ENCODE measurements at places on chromosomes 2 and 18.

- DNase-seq: no peak
These were observed 18.5 kb upstream of the CCNT2 start for GRCh38 chr2:134900151-134900550.

- no peak for DNase-seq
These were observed 8.0 kb downstream of the SNED1 start for GRCh38 chr2:241006412-241006811.

- peak; percentile 7 for DNase-seq
These were observed 138.1 kb downstream of the DNAH6 start for GRCh38 chr2:84654414-84654813.

DNA sequence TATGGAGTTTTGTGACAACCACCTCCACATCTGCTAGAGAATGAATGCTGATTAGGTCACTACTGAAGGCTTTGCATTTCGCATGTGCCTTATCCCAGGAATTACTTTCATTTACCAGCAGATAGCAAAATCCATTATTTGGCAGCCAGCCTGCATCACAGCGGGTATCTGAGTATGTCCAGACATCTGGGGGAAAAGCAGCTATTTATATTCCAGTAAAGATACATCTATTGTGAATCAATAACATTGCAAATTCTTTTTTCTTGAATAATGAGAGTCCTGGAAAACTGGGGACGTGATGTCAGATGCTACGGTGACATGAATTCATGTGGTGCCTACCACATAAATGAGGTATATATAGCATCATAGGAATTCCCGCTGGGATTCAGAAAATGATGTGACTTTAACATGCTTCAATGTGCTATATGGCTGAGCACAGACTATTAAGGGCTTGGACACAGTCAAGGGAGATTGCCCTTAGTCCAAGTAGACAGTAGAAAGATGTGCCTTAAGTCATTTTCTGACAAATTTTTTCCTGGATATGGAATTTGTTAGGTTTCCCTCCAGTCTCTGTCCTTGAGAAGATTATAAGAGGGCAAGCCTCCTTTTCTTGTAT, 84.2 kb upstream of the CD302 start:
- no peak for DNase-seq

- DNase-seq: no peak
These were observed 255.3 kb upstream of the SIX2 start for GRCh38 chr2:45264227-45265225.

GRCh38 chr2:241941691-241942301, 72.3 kb downstream of the RTP5 start:
- DNase-seq: no peak

DNA sequence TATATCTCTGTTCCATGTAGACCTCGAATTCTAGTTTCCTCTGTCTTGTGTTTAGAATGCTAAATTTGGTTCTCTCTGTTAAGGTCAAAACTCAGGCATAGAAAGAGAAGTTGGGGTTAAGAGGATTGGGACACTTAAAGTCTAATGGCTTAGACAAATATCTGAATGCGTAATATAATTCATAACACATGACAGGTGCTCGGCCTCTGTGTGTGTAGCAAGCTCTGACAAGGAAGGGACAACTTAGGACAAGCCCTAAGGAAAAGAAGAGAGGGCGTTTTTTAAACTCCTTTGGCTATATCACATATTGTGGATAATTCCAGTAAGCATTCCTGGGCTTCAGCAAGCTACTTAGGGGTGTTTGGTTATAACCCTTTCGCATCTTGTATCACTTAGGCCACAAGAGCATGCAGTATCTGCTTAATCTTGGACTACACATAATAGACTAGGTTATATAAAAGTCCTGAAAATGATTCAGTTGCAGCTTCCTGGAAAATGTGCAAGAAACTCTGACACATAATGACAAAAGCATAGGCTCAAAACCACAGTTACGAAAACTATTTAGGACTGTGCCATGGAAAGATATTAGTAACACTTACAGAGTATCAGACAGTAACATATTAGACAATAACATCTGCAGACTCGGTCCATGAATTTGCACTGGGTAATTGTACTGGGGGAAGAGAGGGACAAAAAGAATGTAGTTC, 16.1 kb upstream of the CREB1 start:
- DNase-seq: no peak

DNA sequence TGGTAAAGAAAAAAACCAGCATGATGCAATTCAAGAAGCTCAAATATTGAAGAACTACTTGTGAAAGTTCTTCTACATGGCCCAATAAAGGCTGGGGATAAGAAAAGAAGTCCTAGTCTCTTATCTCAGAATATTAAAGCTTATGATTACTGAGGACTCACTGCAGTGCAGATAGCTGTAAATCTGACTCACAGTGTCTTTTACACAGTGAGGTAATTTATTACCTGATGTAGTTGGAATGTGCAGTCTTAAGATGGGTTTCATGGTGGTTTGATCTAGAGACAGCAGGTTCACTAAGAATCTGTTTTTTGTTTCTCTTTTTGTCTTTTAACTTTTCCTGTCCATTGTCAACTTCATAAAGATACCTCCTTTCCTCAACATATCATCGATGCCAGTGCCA, 484.0 kb upstream of the MAP2 start:
- DNase-seq: no peak

DNA sequence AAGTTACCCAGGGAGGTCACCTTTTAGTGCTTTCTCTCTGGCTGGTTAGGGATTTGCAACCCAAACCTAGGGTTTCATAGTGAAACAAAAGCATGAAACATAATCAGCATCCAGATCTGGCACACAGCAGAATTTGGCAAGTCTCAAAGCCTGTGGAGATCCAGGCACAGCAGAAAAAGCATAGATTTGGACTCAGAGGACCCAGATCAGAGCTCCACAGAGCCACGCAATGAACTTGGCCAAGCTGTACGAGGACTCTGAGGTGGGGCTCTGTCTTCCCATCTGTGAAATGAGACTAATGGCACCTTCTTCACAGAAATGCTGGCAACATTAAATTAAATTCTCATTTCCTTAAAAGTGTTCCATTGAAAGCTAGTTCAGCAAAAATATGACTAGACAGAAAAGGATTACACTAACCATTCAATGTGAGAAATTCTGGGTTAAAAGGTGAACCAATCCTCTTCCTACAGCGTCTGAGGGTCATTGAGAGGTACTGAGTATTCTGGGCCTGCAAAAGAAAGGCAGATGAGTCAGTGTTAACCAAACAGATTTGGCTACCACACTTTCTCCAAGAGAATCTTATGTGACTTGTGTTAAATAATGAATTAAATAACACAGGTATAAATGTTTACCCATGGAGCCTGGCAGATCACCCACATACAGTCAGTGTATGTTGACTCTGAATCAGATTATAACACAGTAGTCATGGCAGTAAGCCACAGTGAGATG, 266.3 kb downstream of the MREG start:
- DNase-seq: no peak

DNA sequence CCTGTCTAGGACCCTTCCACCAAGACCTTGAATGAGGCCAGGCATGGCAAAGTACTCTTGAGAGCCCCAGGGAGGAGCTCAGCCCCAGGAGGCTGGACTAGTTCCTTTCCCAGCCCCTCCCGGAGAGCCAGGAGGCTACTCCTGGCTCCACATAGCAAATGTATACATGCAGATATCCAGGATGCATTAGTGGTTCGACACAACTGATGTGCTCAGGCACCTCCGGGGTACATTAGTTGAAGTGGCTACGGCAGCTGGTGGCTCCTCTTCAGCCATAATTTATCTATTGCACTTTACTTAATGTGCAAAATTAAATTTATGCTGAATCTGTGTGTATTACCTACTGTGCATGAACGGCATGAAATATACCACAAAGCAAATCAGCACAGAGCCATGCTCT, 182.8 kb upstream of the MEIS1 start:
- no peak for DNase-seq

DNA sequence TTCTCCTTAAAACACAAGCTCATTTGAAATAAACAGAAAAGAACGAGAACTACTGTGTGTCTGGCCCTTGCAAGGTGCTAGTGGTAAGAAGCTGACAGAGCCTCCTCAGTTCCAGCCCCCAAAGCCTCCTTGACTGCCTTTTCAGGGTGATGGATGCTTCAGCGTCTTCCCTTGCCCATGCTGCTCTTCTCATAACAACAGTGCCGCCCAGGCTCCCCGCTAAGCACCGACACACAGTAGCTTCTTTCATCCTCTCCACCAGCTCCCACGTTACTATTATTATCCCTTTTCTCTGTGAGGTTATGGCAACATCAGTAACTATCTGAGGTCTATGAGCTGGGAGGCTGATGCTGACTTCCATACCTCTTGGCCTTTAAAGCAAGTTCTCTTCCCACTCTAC, 418.6 kb downstream of the TSN start:
- no peak for DNase-seq

GRCh38 chr2:74181739-74182138, 3.1 kb upstream of the MOB1A start:
- DNase-seq: no peak

DNA sequence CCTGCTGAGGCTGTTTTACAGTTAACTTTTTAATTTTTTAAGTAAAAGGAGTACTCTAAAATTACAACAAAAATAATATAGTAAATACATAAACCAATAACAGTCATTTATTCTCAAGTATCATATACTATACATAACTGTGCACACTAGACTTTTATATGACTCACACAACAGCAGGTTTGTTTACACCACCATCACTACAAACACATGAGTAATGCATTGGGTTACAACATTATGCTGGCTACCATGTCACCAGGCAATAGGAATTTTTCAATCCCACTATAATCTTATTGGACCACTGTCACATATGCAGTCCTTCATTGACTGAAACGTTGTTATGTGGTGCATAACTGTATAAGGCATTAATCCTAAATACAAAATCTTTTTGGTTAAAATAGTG, 42.5 kb downstream of the RASGRP3 start:
- no peak for DNase-seq

- no peak for DNase-seq
These were observed 169.3 kb downstream of the PMAIP1 start for GRCh38 chr18:60069145-60069544.

GRCh38 chr18:68740966-68741365, 26.1 kb upstream of the TMX3 start:
- DNase-seq: no peak

DNA sequence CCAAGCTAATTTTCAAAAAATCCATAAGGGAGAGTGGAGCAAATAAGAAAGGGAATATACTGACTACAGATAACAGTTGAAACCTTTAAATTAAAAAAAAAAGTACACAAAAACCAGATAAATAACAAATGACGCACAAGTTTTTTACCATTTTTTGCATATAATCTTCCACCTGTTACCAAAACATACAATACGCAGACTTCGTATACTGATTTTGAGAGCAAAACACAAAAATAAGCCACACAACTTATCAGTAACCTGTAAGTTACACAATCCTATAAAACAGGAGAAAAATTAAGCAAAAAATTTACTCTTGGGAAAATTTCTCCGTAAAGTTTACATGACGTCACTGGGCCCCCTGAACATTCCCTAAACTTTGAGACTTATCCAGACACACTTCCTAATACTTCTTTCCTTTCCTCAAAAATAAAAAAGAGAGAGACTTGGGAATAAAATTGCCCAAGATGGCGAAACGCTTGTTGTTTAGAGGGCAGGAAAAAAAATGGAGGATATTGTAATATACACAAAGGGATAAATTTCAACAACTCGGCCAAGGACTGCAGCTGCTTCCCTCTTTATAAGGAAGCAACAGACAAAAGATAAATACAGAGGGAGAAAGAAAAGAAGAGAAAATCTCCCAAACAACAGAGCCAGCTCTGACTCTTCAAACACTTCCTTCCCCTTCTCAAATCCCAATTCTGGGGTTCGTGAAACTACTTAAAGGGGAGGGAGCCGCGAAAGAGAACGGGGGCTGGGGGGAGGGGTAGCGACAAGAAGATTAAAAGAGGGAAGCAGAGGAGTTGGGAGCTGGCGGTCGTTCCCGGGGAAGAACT, 1.6 kb downstream of the BAZ2B start:
- DNase-seq: peak; percentile 3

GRCh38 chr2:136308611-136309010, 190.7 kb upstream of the CXCR4 start:
- DNase-seq: no peak

GRCh38 chr18:13448335-13448795, 229.8 kb downstream of the LDLRAD4 start:
- DNase-seq: no peak

GRCh38 chr2:10045561-10046355, 2.4 kb downstream of the KLF11 start:
- no peak for DNase-seq

DNA sequence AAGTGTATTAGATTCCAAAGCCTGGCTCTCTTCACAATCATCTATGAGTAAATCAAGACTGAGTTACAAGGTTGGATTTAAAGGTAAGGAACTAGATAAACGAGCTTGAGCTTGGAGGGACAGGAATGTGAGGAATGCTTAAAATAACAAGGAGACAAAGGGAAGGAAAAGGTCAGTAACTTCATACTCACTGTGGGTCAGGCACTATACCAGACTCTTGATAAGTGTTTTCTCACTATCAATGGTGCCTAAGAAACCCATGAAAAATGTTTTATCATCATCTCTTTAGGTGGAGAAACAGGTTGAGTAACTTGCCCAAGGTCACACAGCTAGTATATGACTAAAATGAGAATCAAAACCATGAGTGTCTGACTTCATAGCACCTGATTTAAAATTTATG, 212.1 kb downstream of the CDH2 start:
- no peak for DNase-seq

DNA sequence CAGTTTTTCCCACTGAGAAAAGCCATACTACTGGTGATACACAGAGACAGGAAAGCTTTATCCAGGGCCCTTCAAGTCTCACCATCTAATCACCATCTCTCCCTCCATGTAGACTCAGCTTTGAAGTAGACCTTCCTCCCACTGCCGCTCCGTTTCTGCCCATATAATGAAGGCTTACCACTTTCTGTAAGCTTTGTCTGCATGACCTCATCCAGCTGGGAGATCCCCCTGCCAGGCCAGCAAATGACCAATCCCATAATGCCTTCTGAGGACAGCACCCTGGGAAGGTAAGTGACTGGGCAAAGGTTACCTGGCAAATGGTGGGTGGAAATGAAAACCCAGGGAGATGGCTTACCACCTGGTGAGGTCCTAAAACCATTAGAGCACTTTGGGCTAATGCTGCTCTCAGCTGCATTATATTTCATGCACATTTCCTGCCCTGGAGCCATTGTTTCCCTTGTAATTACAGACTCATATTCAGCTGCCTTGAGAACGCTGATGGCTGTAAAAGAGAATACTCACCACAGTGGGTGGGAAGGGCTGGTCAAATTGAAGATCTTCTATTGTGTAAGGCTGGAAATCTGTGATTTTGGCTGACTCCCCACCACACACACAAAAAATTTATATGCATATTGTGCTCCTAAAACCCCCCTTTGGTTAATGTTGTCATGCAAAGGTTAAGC, 350.7 kb upstream of the SYT4 start:
- DNase-seq: no peak

- DNase-seq: no peak
These were observed 19.9 kb upstream of the SCYGR1 start for GRCh38 chr2:227407591-227408151.

DNA sequence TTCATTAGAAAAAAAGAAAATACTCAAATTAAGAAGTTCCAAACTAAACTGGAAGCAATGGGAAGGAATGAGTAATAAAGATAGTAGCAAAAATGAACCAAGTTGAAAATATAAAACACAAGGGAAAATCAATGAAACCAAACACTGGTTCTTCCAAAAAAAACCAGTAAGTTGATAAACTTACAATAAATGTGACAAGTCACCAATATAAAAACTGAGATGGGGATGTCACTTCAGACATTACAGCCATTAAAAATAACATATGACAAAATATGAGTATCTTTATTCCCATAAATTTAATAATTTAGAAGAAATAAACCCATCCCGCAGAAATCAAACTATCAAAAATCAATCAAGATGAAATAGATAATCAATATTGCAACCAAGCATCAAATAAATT, 633.9 kb upstream of the RAB6C start:
- no peak for DNase-seq

- DNase-seq: no peak
These were observed 62.9 kb downstream of the POMC start for GRCh38 chr2:25105336-25106085.
